ENCODE measurements at places on chromosomes 12 and 14. TPM values are rescaled to one million over a fixed set of nuclear protein-coding genes. Genes with fewer than 3 reads are reported as not detected.

Gene SYNE3
- total RNA-seq: 26.2 TPM

Gene KCNMB4
- total RNA-seq: 3.2 TPM

Gene OTX2
- not detected for total RNA-seq

Gene E2F7
- 1.2 TPM for total RNA-seq

Gene OR4E2
- total RNA-seq: not detected

Gene CPNE6
- total RNA-seq: 0.39 TPM

All from lower leg skin (tissue), 4 donors.